ENCODE measurements at places on chromosomes 7 and 10. TPM values are rescaled to one million over a fixed set of nuclear protein-coding genes. Genes with fewer than 3 reads are reported as not detected.
A peak's percentile ranks its signal among the peaks of the same experiment; 100 is the strongest.

GRCh38 chr10:119313644-119314043 lies 106.3 kb downstream of the GRK5 start:
- H3K4me1 ChIP-seq = peaks cover 57% of the 10 kb centered on the region
- no peaks in the 10 kb centered on the region for H3K36me3 ChIP-seq
- DNase-seq = peak; percentile 57
- no peak overlapping the region for H3K27ac ChIP-seq

- no peaks in the 10 kb centered on the region for H3K4me1 ChIP-seq
- no peak overlapping the region for H3K27ac ChIP-seq
- H3K4me3 ChIP-seq = no peak overlapping the region
- DNase-seq = no peak
- no peaks in the 10 kb centered on the region for H3K27me3 ChIP-seq
Measured at GRCh38 chr7:106679153-106679931, 18.4 kb upstream of the CCDC71L start.

DNA sequence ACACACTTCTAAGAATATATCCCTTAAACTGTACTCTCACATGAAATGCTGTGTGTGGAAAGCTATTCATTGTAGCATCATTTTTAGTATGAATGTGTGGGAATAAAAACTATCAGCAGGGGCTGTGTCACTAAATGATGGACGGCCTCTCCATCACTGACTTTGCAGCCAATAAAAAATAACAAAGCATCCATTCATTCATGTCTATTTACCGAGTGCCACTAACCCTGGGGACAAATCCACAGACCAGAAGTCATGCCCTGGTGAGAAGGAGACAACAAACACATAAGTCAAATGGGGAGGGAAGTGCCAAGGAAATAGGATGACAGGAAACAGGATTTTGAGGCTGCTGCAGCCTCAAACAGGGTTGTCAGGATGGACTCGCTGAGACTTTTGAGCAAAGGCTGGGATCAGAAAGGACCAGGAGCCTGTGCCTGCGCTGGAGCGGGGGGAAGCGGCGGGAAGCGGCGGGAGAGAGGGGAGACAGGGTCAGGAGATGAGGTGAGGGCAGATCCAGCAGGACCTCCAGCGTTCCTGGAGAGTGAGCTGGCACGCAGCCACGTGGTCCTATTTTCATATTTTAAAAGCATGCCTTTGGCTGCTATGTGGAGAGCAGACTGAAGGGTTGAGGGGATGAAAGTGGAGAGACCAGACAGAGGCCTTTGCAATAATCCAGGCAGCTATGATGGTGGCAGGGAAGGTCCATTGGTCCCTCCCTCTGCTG lies 2.2 kb upstream of the NOM1 start:
- DNase-seq = no peak
- H3K4me3 ChIP-seq = no peak overlapping the region
- peaks cover 4% of the 10 kb centered on the region for H3K27me3 ChIP-seq
- H3K36me3 ChIP-seq = peaks cover 6% of the 10 kb centered on the region
- no peak overlapping the region for H3K27ac ChIP-seq
- H3K4me1 ChIP-seq = peaks cover 4% of the 10 kb centered on the region

The CRTAC1 gene
- not detected for total RNA-seq

DNA sequence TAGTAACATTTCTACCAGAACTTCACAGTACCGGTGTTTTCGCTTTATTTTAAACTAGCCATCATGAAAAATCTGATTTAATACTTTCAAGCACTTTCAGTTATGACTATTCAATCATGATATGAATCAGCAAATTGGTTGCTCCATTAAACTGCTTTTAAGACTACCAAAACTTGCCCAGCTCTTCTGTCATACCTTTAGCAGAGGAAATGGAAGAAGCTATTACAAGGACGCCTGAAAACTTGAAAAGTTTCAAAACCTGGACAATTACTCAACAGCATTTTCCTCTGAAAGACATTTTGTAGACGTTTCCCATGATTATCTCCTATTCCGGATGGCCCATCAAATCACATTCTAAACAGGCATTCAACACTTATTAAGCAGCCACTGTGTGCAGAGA lies 2.0 kb downstream of the JAZF1 start:
- no peak overlapping the region for H3K27ac ChIP-seq
- no peak overlapping the region for H3K4me3 ChIP-seq
- no peak for DNase-seq
- H3K27me3 ChIP-seq = no peaks in the 10 kb centered on the region
- H3K36me3 ChIP-seq = no peaks in the 10 kb centered on the region
- peaks cover 15% of the 10 kb centered on the region for H3K4me1 ChIP-seq

GRCh38 chr10:102778781-102779180 lies 35.0 kb downstream of the WBP1L start:
- DNase-seq = no peak
- H3K4me1 ChIP-seq = peaks cover 38% of the 10 kb centered on the region
- H3K27ac ChIP-seq = no peak overlapping the region

- H3K27me3 ChIP-seq = no peaks in the 10 kb centered on the region
- H3K27ac ChIP-seq = no peak overlapping the region
- DNase-seq = no peak
- H3K4me1 ChIP-seq = no peaks in the 10 kb centered on the region
- no peaks in the 10 kb centered on the region for H3K36me3 ChIP-seq
Measured at GRCh38 chr10:26780793-26781601, 79.8 kb downstream of the ABI1 start.

DNA sequence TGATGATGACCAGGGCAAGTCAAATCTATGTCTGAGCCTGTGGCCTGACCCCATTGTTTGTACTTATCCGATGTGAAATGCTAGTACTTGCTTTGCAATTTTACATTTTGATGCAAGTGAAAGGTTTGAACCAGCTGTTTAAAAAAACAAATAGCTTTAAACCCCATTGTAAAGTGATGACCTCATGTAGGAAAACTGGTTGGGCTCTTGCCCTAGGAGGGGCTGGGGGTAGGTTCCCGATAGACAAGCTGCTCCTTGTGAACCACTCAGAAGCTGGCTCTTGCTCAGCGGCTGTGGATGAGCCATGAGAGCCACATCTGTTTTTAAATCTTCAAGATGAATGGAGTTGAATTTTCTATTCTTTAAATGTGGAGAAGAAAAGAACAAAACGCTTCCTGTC lies 185.3 kb downstream of the WDR11 start:
- no peak overlapping the region for H3K4me3 ChIP-seq
- peak overlapping the region; percentile 2 for H3K27ac ChIP-seq
- no peaks in the 10 kb centered on the region for H3K36me3 ChIP-seq
- DNase-seq = peak; percentile 58
- H3K27me3 ChIP-seq = no peaks in the 10 kb centered on the region

DNA sequence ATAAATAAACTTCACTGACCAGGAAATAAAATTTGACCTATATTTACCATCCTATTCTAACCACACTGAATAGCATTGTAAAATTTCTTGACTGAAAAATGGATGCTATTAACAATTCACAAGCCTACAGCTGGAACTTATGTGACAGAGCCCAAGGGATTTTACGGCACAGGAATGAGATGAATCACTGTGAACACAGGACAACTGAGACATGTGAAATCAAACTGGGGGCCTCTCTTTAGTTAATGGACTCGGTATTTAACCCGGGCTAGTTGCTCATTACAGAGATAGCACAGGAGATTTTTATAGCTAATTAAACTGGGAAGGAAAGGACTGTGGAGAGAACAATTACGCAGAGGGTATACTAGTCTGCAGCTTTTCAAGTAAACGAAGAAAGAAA lies 100.6 kb downstream of the MICU1 start:
- no peak overlapping the region for H3K4me3 ChIP-seq
- peaks cover 7% of the 10 kb centered on the region for H3K4me1 ChIP-seq
- no peak overlapping the region for H3K27ac ChIP-seq
- DNase-seq = no peak
- no peaks in the 10 kb centered on the region for H3K27me3 ChIP-seq

DNA sequence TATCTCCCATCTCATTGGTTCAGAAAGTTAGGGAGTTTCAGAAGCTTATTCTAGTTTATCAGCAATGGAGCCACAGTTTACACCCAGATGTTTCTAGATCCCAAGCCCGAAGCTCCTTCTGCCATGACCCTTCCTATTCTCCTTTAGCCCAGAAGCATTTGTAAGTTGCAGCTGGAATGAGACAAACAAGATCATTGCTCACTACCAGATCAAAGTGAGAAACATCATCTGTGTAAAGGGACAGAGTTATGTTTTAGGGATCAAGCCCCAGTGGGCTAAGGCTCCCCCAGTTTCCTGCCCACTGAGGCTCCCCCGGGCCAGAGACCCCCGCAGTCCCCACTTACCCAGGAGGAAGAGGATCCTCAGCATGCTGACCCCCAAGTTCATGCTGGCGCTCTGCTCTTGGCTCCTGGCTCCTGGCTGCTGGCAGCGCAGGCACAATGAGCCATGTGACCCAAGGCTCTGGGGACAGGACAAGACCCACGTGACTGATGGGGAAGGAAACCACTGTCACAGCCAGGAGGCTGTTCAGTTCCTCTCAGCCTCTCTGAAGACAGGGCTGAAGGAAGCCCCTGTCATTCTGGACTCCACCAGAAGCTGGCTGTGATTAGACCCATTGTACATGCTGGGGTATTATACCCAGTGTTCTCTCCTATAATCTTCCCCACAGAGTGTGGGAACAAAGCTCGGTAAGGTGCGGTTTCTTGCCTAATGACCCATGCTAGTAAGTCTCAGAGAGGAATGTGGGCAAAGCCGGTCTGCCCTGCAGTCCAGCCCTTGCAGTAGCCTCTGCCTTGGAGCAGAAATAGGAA lies at the start of gene TMEM273:
Gene TMEM273, minus strand, starts transcription at position 442 of the 812 bp plus-strand sequence. Its CDS starts 55 bp downstream, at position 387.
- H3K4me3 ChIP-seq = peak within 1 kb of the TSS; percentile 21
- H3K36me3 ChIP-seq = no peaks in the 10 kb centered on the region
- H3K4me1 ChIP-seq = no peaks in the 10 kb centered on the region
- H3K27ac ChIP-seq = no peak within 1 kb of the TSS
- H3K27me3 ChIP-seq = no peaks in the 10 kb centered on the region
- peak; percentile 30 for DNase-seq

DNA sequence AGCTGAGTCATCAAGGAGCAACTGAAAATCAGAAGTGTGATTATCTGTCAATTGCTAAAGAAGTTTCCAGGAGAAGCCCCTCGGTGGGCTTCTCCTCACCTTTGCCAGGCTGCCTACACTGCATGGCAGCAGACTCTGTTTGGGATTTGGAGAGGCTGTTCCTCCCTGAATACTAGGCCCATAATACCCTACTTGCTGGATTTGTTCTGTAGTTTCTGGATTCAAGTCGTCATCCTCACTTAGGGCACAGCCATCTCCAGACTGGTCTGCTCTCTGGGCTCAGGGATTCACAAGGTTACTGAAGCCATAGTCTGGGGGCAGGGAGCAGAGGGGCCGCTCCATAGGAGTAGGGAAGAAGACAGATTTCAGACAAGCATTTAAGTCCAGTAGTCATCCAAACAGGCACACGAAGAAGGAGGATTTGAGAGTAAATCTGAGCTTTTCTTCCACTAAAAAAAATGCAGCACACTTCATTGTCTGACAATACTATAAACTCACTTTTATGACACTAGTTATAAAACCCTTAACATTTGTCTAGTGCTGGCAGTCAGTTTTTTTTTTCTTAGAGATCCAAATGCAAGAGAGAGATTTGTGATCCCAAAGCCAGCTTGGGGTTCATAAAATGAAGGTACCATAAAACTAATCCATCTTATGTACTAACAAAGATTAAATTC lies 723.3 kb downstream of the GRID1 start:
- H3K4me1 ChIP-seq = peaks cover 2% of the 10 kb centered on the region
- no peak for DNase-seq
- H3K36me3 ChIP-seq = no peaks in the 10 kb centered on the region
- H3K27me3 ChIP-seq = no peaks in the 10 kb centered on the region
- no peak overlapping the region for H3K27ac ChIP-seq

- no peak overlapping the region for H3K4me3 ChIP-seq
- H3K27ac ChIP-seq = no peak overlapping the region
- 0 out of 2 replicates have a peak, but pooled peaks cover 4% of the 10 kb centered on the region for H3K36me3 ChIP-seq
- no peak for DNase-seq
Measured at GRCh38 chr7:102926783-102927140, 14.0 kb downstream of the LRRC17 start.

DNA sequence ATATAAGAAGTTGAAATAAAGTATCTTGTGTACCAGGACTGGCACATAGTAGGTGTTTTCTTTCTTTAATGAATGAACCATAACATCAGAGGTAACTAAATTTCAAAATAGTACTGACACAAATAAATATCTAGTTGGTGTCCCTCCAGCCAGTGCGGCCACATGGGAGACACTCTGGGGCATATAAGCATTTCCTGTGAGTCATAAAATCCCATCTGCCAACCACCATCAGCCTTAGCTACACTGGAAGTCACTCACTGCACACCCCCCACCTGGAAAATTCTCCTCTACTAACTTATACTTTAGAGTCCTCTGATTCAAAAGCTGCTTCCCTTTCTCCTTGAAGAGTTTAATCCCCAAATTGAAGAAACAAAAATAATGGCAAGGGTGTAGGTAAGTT lies 32.5 kb downstream of the DYDC1 start:
- H3K4me3 ChIP-seq = no peak overlapping the region
- no peak overlapping the region for H3K27ac ChIP-seq

The PRF1 gene
- total RNA-seq = not detected

The SPDYE9 gene
- not detected for total RNA-seq

DNA sequence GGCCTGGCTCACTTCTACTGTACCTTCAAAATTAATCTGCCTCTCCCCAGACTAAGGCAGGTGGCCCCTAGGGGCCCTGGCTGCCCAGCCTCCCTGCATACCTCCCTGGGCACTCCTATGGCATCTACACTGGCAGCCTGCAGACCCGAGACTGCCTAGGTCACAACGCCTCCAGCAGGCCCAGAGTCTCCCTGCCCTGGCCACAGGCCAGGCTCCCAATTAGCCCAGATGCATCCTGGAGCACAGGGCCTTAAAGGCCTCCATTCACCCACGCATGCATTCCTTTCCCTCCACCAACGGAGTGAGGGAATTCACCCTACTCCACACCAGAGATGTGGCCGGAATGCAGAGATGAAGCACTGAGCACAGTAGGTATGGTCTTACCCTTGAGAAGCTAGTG lies 1.9 kb downstream of the CHAT start:
- H3K36me3 ChIP-seq = no peaks in the 10 kb centered on the region
- DNase-seq = no peak
- H3K4me3 ChIP-seq = no peak overlapping the region
- H3K4me1 ChIP-seq = no peaks in the 10 kb centered on the region
- H3K27me3 ChIP-seq = no peaks in the 10 kb centered on the region
- H3K27ac ChIP-seq = no peak overlapping the region

DNA sequence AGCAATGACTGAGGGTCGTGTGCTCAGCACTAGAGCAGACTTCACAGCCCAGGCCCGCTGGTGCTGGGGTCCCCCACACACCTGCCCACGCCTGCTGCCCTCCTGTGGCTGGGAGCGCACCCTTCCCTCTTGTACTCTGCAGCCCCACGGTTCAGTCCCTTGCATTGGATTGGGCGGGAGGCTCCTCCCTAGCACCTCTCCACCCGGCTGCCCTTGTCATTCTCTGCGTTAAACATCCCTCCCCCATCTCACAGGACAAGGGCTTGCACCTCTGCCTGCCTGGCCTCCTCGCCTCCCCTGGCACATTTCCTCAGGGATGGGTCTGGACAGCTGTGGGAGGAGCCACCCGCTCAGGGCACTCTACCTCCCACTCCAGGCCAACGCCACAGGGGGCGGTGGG lies 68.6 kb downstream of the ALOX5 start:
- no peaks in the 10 kb centered on the region for H3K4me1 ChIP-seq
- DNase-seq = no peak
- no peaks in the 10 kb centered on the region for H3K36me3 ChIP-seq
- H3K27me3 ChIP-seq = no peaks in the 10 kb centered on the region
- no peak overlapping the region for H3K4me3 ChIP-seq
- H3K27ac ChIP-seq = no peak overlapping the region

All from SJCRH30 (cell line).